CD4-positive, CD25-positive, alpha-beta regulatory T cell (primary cell): ENCODE measurements at places on chromosomes 2 and 18. TPM values are rescaled to one million over a fixed set of nuclear protein-coding genes. Genes with fewer than 3 reads are reported as not detected.

DNA sequence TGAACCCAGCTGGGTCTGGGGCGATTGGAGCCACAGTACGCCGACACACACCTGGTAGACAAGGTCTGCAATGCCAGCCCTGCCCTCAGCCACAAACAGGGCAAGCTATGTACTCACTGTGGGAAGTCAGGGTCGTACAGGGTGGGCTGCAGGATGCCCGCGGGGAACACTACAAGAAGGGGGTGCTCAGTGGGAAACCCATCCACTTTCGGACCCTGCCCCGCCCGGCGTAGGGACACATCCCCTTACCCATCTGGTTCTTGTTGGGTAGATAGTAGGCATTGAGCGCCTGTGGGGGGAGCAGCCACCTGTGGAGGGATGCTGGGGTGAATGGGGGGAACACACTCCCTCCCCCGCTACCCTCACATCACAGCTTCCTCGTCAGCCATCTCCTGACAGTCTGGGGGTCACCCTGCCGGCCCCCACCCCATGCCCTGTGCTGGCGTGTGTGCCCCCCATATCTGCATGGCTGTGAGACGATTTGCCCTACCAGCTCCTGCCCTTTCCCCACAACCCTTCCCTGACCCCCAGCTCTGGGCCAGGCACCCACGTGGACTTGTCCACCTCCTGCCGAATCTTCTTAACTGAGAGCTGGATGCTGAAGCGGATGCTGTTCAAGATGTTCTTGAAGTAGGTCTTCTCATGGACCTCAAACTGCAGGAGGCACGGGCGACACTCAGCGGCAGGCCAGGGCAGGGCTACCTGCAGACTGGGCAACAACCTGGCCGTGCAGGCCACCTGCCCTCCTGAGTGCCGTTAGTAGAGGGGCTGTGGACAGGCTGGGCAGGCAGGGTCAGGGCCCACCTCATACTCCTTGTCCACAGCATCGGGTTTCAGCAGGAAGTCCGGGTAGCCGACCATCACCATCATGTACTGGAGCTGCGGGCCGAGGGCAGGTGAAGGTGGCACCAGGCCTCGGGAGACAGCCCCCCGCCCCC lies 5.1 kb downstream of the ECEL1 start:
- H3K4me3 ChIP-seq, result no peak overlapping the region
- DNase-seq, result no peak
- H3K27me3 ChIP-seq, result no peaks in the 10 kb centered on the region
- no peaks in the 10 kb centered on the region for H3K36me3 ChIP-seq
- H3K27ac ChIP-seq, result no peak overlapping the region
- peaks cover 8% of the 10 kb centered on the region for H3K4me1 ChIP-seq

The PROKR1 gene
- not detected for total RNA-seq

GRCh38 chr2:113965644-113966043 lies 75.8 kb downstream of the ACTR3 start:
- peak; percentile 67 for DNase-seq
- H3K4me3 ChIP-seq, result no peak overlapping the region
- H3K27ac ChIP-seq, result no peak overlapping the region

GRCh38 chr18:76445275-76445674 lies 49.8 kb downstream of the ZNF516 start:
- no peaks in the 10 kb centered on the region for H3K36me3 ChIP-seq
- no peak overlapping the region for H3K27ac ChIP-seq
- no peak overlapping the region for H3K4me3 ChIP-seq
- H3K27me3 ChIP-seq, result no peaks in the 10 kb centered on the region
- no peaks in the 10 kb centered on the region for H3K4me1 ChIP-seq

DNA sequence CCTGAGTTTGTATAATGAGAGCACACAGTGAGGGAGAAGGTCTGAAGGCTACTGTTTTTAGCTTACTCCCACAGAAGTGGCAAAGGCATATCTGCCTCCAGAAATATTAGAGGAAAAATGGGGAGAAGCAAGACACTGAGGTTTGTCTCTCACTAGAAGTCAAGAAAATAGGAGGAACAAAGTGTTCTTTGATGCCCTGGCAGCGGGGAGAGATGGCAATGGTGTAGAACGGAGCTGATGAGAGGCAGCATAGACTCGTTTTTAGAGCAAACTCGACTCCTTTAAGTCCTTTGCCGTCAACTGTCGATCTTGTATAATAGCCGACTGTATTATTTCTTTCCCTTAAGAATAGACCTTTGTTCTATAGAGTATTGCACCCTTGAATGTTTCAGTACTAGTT lies 73.8 kb downstream of the ANKRD44 start:
- H3K27me3 ChIP-seq, result no peaks in the 10 kb centered on the region
- no peaks in the 10 kb centered on the region for H3K36me3 ChIP-seq
- H3K27ac ChIP-seq, result peak overlapping the region; percentile 83
- peaks cover 99% of the 10 kb centered on the region for H3K4me1 ChIP-seq
- no peak for DNase-seq

DNA sequence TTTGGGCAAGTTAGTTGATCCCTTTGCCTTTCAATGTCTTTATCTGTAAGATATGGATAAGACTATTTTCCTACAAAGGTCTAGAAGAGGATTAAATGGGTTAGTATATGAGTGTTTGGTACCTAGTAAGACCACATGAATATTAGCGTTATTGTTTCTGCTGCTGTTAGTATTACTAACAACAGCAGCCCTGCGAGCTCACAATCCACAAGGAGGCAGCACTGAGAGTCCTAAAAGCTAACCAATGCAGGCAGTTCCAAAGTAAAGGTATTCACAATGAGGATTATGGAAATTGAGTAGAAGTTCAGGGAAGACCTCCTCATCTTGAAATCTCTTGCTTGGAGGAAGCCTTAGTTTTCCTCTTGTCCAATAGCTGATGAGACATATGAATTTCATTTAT lies 248.9 kb downstream of the TDRD15 start:
- no peaks in the 10 kb centered on the region for H3K4me1 ChIP-seq
- no peak overlapping the region for H3K4me3 ChIP-seq
- no peak overlapping the region for H3K27ac ChIP-seq
- no peaks in the 10 kb centered on the region for H3K27me3 ChIP-seq
- DNase-seq, result no peak

DNA sequence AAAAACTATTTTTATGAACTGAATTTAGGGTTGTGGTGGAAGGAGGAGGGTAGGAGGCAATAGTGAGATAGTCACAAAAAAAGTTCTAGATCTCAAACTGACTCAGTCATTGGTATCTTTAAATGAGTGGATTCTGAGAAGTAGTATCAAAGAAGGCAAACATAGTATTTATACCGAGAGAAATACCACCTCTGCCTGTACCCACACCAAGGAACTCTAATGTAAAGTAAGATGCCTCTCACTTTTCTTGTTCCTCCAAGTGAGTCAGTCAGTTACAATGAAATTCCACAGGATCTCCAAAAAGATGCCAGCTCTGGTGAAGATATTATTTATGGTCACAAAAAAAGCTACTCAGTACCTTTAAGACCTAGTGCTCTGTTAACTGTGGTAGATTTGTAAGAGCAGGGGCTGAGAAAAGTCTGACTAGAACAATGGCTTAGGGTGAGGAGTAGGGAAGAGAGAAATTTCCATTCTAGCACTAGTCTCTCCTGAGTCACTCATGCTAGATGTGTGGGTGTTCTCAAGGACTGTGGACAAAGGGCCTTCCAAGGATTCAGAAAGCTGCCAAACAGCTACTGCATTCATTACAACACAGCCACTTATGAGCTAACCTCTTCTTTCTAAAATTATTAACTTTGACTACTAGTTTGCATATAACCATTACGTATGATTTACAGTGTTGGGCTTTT lies 36.3 kb downstream of the YWHAQ start:
- peak overlapping the region; percentile 23 for H3K27ac ChIP-seq
- H3K36me3 ChIP-seq, result peaks cover 24% of the 10 kb centered on the region
- peaks cover 34% of the 10 kb centered on the region for H3K4me1 ChIP-seq
- H3K27me3 ChIP-seq, result no peaks in the 10 kb centered on the region

DNA sequence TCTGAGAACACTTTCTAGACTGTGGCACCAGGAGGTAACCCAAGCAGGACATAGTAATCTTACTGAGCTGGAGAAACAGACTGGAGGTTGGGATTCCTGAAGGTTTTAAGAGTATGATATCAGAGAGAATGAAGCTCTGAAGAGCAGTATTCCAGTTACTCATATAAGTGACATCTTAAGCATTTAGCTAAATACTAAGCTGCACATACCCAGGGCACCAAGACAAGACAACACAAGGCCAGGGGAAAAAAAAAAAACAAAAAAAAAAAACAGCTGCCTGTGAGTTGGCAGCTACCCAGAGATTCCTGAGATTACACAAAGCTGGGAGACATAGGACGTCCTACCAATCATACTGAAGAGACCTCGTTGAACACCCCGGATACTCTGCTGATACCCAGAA lies 175.8 kb downstream of the SRBD1 start:
- peaks cover 2% of the 10 kb centered on the region for H3K36me3 ChIP-seq
- DNase-seq, result no peak
- H3K4me1 ChIP-seq, result no peaks in the 10 kb centered on the region
- H3K27ac ChIP-seq, result no peak overlapping the region

DNA sequence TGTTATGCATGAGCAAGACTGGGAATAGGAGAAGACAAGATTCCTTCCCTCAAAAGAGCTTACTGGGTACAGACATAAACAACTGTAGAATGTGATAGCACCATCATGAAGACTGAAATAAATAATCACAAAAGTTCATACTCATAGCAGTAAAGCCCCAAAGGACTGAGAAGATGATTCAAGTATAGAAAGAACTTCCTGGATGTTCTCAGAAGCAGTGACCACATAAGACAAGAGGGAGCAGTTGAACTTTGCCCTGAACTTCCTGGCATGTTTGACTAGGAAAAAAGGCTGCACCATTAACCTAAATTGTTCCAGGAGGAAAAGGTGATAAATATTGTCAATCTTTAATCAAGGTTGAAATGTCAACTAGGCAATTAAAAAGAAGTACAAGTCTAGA lies 57.8 kb upstream of the CCDC141 start:
- H3K36me3 ChIP-seq, result no peaks in the 10 kb centered on the region
- DNase-seq, result no peak
- H3K4me3 ChIP-seq, result peak overlapping the region; percentile 33
- no peaks in the 10 kb centered on the region for H3K27me3 ChIP-seq
- H3K4me1 ChIP-seq, result peaks cover 25% of the 10 kb centered on the region

DNA sequence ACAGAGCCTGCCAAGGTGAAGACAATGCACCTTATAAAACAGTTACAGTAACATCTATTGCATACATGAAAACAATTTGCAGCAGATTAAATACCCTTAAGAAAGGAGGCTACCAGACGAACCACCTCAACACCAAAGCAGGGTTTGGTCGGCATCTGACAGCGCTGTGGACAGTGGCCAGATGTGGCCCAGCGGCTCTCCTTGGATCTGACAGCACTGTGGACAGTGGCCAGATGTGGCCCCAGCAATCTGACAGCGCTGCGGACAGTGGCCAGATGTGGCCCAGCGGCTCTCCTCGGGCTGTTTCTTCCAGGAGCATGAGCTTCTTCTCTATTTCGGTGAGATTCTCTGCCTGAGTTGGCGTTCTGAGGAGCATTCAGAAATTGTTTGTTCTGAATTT lies 211.6 kb downstream of the ANKRD30B start:
- H3K27ac ChIP-seq, result no peak overlapping the region
- no peaks in the 10 kb centered on the region for H3K36me3 ChIP-seq
- H3K27me3 ChIP-seq, result no peaks in the 10 kb centered on the region

- no peak overlapping the region for H3K27ac ChIP-seq
- no peak for DNase-seq
- no peaks in the 10 kb centered on the region for H3K4me1 ChIP-seq
- H3K36me3 ChIP-seq, result no peaks in the 10 kb centered on the region
- no peak overlapping the region for H3K4me3 ChIP-seq
These were observed 86.0 kb downstream of the CTIF start for GRCh38 chr18:48624856-48625255.

The SP110 gene
- 118 TPM for total RNA-seq

GRCh38 chr2:156748221-156748620 lies 312.0 kb downstream of the GPD2 start:
- H3K4me3 ChIP-seq, result no peak overlapping the region
- H3K36me3 ChIP-seq, result no peaks in the 10 kb centered on the region
- no peak overlapping the region for H3K27ac ChIP-seq
- H3K27me3 ChIP-seq, result no peaks in the 10 kb centered on the region
- H3K4me1 ChIP-seq, result no peaks in the 10 kb centered on the region

DNA sequence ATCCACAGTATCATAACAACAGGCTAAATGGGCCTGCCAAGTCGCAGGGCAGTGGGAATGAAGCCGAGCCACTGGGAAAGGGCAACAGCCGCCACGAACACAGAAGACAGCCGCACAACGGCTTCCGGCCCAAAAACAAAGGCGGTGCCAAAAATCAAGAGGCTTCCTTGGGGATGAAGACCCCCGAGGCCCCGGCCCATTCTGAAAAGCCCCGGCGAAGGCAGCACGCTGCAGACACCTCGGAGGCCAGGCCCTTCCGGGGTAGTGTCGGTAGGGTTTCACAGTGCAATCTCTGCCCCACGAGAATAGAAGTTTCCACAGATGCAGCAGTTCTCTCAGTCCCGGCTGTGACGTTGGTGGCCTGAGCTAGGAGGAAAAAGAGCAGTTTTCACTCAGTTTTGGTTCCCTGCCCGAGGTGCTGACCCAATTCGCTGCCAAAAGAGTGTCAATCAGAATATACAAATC lies 32.2 kb downstream of the KCTD18 start:
- DNase-seq, result no peak
- H3K4me3 ChIP-seq, result no peak overlapping the region
- no peak overlapping the region for H3K27ac ChIP-seq
- no peaks in the 10 kb centered on the region for H3K4me1 ChIP-seq
- H3K36me3 ChIP-seq, result peaks cover 4% of the 10 kb centered on the region
- H3K27me3 ChIP-seq, result no peaks in the 10 kb centered on the region

- no peaks in the 10 kb centered on the region for H3K4me1 ChIP-seq
- H3K27ac ChIP-seq, result no peak overlapping the region
- no peak overlapping the region for H3K4me3 ChIP-seq
These were observed 413.6 kb downstream of the PTH2R start for GRCh38 chr2:208820014-208820688.

DNA sequence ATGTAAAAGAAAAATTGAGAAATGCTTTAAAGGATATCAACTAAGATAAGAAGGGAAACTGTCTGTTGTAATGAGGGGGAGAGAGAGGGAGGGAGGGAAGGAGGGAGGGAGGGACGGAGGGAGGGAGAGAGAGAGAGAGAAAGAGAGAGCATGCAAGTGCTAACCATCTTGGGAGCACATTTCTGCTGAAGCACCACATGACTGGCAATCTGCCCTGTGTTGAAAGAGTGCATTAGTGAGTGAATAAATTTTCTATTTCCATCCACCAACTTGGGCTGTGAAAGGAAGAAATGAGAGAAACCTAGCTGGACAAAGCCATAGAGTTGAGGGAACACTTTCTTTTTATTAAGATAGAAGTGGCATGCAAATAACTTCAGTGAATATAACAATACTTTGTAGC lies 110.7 kb downstream of the TMX3 start:
- no peaks in the 10 kb centered on the region for H3K4me1 ChIP-seq
- no peaks in the 10 kb centered on the region for H3K36me3 ChIP-seq
- no peak for DNase-seq
- H3K4me3 ChIP-seq, result no peak overlapping the region

- DNase-seq, result no peak
- no peak overlapping the region for H3K27ac ChIP-seq
- no peak overlapping the region for H3K4me3 ChIP-seq
- H3K4me1 ChIP-seq, result no peaks in the 10 kb centered on the region
These were observed 161.3 kb upstream of the UBE2E3 start for GRCh38 chr2:180819106-180819505.
